ENCODE measurements at places on chromosomes 1 and 21.

GRCh38 chr1:229554886-229555621 is 3.5 kb downstream of the ABCB10 start:
- DNase-seq, result no peak

DNA sequence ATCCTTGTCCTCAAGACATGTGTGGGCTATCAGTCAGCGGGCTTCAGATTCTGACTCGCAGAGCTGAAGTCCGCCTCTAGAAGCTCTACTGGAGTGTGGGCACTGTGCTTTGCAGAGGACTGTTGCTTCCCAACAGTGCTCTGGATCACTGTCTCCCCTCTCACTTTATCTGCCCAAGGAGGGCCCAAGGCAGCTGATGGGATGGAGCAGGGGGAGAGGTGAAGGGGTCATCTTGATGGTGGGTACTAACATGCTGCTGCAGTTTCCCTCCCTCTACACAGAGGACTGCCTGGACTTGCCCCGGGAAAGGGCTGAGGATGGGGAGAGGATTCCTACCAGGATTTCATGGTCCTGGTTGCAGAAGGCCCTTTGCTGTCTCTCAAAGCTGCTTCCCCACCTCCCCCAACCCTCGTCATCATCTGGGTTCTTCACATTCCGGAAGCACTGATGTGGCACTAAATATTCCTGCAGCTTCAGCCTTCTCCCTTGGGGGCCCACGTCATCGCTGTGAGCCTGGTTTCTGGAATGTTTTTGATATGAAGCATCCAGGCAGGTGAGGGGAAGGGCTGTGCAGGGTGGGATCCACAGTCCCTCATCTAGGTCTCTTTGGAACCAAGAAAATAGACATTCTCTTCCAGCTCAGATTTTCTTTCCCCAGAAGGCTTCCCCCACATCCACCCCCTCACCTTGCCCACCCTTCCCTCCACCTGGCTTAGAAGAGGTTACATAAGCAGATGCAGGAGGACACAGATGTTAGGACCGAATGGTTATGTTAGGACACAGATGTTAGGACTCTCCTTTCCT is 23.2 kb downstream of the NUAK2 start:
- DNase-seq, result no peak

- peak; percentile 77 for DNase-seq
Measured at GRCh38 chr1:17207966-17208418, 3.1 kb downstream of the PADI1 start.

GRCh38 chr1:85568660-85569059 is 11.9 kb upstream of the CCN1 start:
- DNase-seq, result no peak

DNA sequence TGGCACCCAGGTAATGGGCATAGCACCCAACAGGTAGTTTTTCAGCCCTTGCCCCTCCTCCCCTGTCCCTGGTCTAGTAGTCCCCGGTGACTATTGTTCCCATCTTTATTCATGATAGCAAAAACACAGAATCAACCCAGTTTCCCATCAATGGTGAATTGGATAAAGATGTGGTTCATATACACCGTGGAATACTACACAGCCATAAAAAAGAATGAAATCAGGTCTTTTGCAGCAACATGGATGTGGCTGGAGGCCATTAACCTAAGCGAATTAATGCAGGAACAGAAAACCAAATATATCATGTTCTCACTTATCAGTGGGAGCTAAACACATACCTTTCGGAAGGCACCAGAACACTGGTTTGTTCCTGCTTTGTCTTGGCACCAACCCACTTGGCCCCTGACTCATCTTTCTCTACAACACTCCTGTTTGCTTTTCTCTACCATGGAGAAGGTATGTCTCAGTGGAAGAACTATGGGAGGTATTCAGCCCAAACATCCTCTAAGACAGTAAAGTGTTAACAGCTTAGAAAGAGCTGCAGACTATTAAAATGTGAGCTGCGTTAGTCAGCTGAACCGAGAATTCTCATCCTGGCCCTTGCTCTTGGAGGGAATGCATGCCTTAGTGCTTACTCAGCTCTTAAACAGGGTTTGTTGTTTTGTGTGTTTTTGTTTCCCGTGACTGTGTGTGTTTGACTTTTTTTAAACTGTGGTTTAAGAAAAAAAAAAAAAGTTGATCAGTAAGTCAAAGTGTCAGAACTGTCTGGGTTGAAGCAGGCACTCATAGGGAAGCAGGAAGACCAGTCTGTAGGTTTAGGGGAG is 203.0 kb downstream of the TOMM20 start:
- no peak for DNase-seq

DNA sequence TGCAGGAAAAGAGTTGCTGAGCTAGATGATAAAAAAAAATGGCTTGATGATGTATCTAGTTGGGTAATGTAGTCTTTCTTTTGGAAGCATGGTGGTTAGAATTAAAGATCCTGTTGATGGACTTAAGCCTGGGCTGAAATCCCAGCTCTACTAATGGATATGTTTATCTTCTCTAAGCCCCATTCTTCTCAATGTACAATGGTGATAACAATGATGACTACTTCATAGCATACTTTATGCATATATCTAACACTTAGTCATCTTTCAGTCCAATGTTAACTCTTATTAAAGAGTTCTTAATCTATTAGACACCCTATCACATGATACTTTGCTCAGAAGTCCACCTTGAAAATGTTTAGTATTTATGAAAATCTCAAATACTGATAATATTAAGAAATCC is 189.5 kb downstream of the PLA2G4A start:
- DNase-seq, result no peak

DNA sequence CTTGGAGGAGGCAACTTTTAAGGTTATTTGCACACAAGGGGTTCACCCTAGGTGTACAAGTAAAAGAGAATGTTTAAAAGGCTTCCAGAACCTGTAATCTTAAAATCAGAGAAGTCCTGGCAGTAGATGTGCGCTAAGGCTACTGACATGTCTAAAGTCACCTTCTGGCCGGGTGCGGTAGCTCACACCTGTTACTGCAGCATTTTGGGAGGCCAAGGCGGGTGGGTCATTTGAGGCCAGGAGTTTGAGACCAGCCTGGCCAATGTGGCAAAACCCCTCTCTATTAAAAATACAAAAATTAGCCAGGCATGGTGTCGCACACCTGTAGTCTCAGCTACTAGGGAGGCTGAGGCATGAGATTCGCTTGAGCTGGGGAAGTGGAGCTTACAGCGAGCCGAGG is 20.3 kb upstream of the DEGS1 start:
- DNase-seq, result no peak

GRCh38 chr1:80807981-80808380 is 992.8 kb upstream of the ADGRL2 start:
- no peak for DNase-seq

DNA sequence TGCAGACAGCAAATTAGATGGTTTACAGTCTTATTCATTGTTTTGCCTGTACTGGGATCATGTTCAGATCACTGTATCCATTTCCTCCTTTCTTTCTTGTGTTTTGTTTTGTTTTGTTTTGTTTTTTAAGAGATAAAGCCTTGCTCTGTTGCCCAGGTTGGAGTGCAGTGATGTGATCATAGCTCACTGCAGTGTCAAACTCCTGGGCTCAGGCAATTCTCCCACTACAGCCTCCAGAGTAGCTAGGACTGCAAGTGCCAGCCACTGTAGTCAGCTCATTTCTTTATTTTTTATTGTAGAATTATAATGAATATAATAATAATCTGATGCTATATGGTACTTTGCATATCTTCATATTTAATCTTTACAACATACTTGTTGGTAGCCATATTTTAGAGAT is 403.7 kb upstream of the B3GALT2 start:
- DNase-seq, result no peak

DNA sequence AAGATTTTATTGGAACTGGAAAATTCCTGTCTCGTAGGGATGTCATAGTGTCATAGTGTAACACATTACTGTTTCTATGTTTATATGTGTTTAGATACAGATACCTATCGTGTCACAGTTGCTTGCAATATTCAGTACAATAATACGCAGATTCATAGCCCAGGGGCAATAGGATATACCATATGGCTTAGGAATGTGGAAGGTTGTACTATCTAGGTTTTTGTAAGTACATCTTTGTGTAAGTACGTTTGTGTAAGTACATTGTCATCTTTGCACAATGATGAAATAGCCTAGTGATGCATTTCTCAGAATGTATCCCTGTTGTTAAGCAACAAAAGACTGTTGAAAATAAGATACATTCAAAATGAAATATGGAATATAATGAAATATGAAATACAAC is 68.9 kb downstream of the CAMTA1 start:
- no peak for DNase-seq

DNA sequence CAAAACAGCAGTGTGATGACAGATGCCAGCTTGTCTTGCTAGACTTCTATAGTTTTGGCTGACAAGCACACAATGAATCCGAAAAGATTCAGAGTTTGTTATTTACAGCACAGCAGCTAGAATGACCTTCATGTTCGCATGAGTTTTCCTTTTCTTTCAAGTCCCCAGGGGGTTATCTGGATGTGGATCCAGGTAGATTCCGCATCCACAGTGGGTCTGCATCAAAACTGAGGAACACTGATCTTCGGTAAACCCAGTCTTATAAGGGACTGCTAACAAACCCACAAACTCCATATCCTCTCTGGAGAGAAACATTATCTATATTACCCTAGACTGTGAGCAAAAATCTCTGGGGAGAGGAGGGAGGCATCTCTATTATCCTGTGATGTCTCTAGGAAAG is 69.0 kb upstream of the DEPDC1 start:
- DNase-seq, result no peak

DNA sequence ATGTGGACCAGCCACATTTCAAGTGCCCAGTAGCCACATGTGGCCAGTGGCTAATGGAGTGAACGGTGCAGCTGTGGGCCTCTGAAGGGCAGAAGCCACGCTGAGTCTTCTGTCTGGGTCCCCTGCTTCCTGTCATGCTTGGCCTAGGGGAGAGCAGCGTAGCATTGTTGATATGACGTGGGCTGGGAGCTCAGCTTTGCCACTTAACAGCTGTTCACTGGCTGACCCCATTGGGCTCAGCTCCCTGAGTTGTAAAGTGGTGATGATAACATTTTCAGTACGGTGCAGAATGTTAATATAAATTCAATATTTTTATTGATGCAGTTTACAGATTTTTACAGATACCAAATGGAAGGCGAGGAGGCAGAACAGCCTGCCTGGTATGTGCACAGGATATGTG is 4.5 kb downstream of the PODN start:
- DNase-seq, result no peak

GRCh38 chr1:211153932-211154331 is 20.0 kb upstream of the KCNH1 start:
- DNase-seq, result no peak

- no peak for DNase-seq
Measured at GRCh38 chr1:11157867-11158266, 31.3 kb upstream of the ANGPTL7 start.

DNA sequence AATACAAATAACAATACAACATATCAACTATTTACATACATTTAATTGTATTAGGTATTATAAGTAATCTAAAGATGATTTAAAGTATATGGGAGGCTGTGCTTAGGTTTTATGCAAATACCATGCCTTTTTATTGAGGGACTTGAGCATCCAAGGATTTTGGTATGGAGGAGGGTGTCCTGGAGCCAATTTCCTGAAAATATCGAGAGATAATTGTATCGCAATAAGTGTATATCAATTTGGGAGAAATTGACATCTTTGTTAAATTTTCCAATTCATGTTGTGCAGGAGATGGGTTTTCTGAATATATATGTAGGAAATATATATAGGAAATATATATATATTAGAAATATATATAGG is 63.5 kb downstream of the ATP1A1 start:
- DNase-seq, result no peak

DNA sequence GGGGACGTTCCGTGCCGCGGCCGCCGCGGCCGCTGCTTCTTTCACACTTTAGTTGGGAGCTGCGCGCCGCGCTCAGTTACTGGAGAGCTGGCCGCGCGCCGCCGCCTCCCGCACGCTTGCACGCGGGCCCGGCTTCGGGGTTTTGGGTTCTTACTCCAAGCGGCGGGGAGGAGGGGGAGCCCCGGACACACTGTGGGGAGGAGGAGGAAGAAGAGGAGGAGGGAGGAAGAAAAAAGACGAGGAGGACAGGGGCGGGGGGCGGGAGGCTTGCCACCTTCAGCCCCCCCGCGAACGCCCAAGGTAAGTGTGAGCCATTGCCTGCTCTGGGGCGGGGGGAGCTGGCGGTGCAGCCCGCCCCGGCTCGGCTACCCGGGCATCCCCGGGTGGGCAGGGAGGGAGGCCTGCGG is 243 bp downstream of the C1orf21 start:
- DNase-seq, result no peak

GRCh38 chr1:158246650-158247049 is 7.6 kb upstream of the CD1A start:
- DNase-seq, result no peak

GRCh38 chr1:95927061-95927460 is 693.1 kb downstream of the RWDD3 start:
- no peak for DNase-seq

- DNase-seq, result no peak
Measured at GRCh38 chr1:211684791-211685190, 9.4 kb upstream of the NEK2 start.

GRCh38 chr1:25503551-25504426 is 39.6 kb upstream of the LDLRAP1 start:
- peak; percentile 66 for DNase-seq

DNA sequence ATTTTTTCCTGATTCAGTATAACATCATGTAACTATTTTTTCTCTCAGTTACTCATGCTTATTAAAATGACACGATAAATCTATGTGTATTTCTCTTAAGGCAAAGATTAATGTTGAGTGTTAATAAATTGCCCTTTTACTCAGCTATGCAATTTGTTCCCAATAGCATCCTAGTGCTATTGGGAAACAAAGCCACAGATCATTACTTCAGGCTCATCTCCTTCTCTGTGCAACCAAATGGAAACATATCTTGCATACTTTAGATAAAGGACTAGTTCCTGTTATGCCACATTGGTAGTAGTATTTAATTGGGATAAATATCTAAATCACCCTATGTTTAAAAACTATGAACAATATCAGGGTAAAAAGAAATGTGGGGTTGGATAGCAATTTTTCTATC is 106.2 kb downstream of the PLPPR4 start:
- DNase-seq, result no peak

DNA sequence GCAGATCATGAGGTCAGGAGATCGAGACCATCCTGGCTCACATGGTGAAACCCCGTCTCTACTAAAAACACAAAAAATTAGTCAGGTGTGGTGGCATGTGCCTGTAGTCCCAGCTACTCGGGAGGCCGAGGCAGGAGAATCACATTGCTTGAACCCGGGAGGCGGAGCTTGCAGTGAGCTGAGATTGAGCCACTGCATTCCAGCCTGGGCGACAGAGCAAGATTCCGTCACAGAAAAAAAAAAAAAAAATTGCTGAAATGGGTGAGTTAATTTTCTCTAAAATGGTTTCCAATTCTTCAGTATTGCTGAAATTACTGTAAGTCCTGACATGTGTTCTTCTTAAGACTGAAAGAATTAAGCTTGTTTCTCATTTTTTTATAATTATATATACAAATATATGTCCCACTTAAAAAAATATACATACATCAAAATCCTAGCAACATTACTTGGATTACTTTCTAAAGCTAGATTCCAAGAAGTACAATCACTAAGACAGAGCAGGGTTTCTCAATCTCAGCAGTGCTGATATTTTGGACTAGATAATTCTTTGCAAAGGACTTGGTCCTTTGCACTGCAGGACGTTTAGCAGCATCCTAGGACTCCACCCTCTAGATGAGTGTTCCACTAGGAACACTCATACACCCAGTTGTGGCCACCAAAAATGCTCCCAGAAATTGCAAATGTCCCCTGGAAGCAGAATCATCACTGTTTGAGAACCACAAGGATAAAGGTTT is 24.8 kb downstream of the ZNHIT6 start:
- DNase-seq, result no peak

Data from stimulated activated naive CD8-positive, alpha-beta T cell treated with anti-CD3 and anti-CD28 coated beads, Interleukin-15, Interleukin-2, amounts not matched to agents 100 U/mL and 50 U/mL, for 24 hours (primary cell).